Upper lobe of left lung (tissue), 6 donors: ENCODE measurements at places on chromosomes 7 and 10.

DNA sequence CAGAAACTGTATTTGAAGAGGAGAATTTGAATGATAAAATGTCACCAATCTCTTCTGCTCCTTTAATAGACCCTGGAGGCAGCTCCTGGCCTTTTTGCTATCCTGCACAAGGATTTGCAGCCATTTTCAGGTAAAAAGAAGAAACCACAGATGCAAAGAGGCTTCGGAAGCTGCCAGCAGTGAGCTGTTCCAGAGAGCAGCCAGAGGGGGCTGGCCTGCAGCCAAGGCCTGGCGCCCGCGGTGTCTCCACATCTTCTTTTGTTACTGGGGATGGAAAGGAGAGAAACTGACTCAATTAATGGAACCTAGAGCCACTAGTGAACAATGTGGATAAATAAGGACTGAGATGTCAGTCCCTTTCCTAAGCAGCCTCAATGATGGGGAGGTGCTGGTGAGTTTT lies 23.9 kb upstream of the GPR26 start:
- no peaks in the 10 kb centered on the region for H3K36me3 ChIP-seq
- no peaks in the 10 kb centered on the region for H3K4me1 ChIP-seq
- H3K27me3 ChIP-seq = no peaks in the 10 kb centered on the region

GRCh38 chr7:46943996-46944395 lies 637.9 kb downstream of the TNS3 start:
- no peak overlapping the region for H3K27ac ChIP-seq
- no peak for DNase-seq
- H3K27me3 ChIP-seq = no peaks in the 10 kb centered on the region
- H3K4me3 ChIP-seq = no peak overlapping the region
- no peaks in the 10 kb centered on the region for H3K36me3 ChIP-seq
- no peaks in the 10 kb centered on the region for H3K4me1 ChIP-seq

DNA sequence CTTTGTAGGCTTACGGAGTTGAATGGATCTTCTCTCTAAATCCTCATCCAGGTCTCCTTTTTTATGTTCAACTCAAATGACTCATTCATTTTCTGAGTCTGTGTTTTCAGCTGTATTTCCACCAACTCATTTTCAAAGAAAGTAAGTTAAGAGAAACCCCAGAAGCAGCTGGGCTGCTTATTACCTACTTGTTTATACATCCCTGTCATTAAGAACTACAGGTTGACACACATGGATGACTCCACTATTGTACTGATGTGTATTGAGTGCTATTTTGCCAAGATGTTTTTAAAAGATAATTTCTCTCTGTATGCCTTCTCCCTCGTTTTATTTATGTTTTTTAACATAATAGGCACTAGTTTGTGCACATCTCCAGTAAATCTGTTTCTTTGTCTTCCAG lies 41.9 kb downstream of the DGKI start:
- no peaks in the 10 kb centered on the region for H3K4me1 ChIP-seq
- no peaks in the 10 kb centered on the region for H3K27me3 ChIP-seq
- H3K36me3 ChIP-seq = no peaks in the 10 kb centered on the region
- H3K4me3 ChIP-seq = no peak overlapping the region
- DNase-seq = no peak
- no peak overlapping the region for H3K27ac ChIP-seq

GRCh38 chr7:30430276-30430675 lies 48.3 kb downstream of the NOD1 start:
- peak overlapping the region; percentile 75 for H3K27ac ChIP-seq
- peaks cover under 1% of the 10 kb centered on the region for H3K36me3 ChIP-seq
- DNase-seq = no peak
- H3K4me3 ChIP-seq = no peak overlapping the region

- no peak for DNase-seq
- H3K27me3 ChIP-seq = no peaks in the 10 kb centered on the region
- H3K4me1 ChIP-seq = no peaks in the 10 kb centered on the region
- no peak overlapping the region for H3K4me3 ChIP-seq
- no peak overlapping the region for H3K27ac ChIP-seq
Observed at GRCh38 chr10:67239864-67240497, 314.1 kb downstream of the LRRTM3 start.

- H3K4me3 ChIP-seq = no peak overlapping the region
- H3K27me3 ChIP-seq = no peaks in the 10 kb centered on the region
Observed at GRCh38 chr10:97647556-97647955, 7.1 kb downstream of the PI4K2A start.

DNA sequence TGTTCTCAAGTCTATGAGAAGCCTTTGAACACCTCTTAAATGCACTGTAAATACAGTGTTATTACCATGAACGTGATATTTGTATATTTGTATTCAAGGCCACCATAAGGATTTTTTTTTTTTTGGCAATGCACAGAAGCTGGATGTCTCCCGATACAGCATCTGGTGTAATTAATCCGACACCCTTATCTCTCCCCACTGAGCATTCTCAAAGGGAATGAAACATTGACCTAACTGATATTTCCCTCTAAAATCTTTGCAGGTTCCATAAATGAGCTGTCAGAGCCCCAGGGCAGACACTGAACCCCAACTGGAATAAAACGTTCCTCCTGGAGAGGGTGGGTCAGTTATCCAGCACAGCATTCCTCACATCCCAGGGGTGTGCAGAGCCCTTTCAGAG lies 316.6 kb downstream of the PAXIP1 start:
- H3K27ac ChIP-seq = no peak overlapping the region
- no peak for DNase-seq
- H3K27me3 ChIP-seq = no peaks in the 10 kb centered on the region
- H3K4me1 ChIP-seq = no peaks in the 10 kb centered on the region
- H3K4me3 ChIP-seq = no peak overlapping the region

GRCh38 chr7:108178398-108178797 lies 48.2 kb upstream of the LAMB4 start:
- no peak overlapping the region for H3K4me3 ChIP-seq
- H3K27ac ChIP-seq = no peak overlapping the region
- no peaks in the 10 kb centered on the region for H3K27me3 ChIP-seq
- H3K4me1 ChIP-seq = no peaks in the 10 kb centered on the region
- H3K36me3 ChIP-seq = no peaks in the 10 kb centered on the region

DNA sequence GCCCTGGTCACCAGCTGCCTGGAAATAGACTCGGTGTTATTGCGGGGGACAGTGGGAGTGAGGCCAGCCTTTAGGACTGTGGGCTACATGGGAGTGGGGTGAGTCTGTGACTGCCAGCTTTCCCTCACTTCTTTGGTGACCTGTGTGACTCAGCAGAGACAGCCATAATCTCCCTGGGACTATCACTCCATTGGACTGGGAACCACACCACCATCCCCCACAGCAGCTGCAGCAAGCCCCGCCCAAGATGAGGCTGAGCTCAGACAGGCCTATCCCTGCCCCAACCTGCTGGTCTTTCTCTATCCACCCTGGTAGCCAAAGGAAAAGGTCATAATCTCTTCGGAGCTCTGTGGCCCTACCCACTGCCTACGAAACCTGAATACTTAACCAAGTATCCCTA lies 263.2 kb downstream of the FZD1 start:
- no peaks in the 10 kb centered on the region for H3K36me3 ChIP-seq
- no peaks in the 10 kb centered on the region for H3K27me3 ChIP-seq
- no peak overlapping the region for H3K4me3 ChIP-seq
- no peaks in the 10 kb centered on the region for H3K4me1 ChIP-seq
- H3K27ac ChIP-seq = no peak overlapping the region

DNA sequence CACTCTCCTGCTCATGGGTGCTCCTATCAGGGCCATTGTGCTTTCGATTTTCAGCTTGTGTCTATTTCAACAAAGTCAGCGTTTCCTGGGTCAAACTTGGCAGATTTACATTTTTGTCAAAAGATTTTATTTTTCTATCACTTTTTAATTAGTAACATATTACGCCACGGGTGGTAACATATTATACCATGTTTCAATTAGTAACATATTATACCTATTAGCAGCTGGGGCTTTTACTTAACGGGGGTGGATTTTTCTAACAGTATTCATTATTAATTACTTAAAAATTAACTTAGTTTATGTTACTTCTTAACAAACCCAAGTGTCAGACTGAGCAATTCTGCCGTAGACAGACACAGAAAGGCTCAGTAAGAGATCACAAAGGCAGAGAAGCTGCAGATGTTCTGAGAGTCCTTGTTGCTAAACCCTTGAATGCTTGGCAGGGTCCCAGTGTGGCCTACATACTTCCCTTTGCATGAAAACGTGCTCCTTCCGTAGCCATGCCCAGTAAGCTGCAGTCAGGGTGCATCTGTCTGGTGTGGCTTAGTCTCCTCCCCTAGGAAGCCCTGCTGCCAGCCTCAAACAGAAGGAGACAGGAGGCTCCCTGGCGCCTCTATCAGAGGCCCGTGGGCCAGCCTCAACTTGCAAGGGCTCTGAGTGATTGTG lies 263.1 kb upstream of the CXCL12 start:
- no peak overlapping the region for H3K27ac ChIP-seq
- no peaks in the 10 kb centered on the region for H3K36me3 ChIP-seq
- no peaks in the 10 kb centered on the region for H3K27me3 ChIP-seq
- H3K4me3 ChIP-seq = no peak overlapping the region

- H3K4me3 ChIP-seq = no peak overlapping the region
- no peak overlapping the region for H3K27ac ChIP-seq
- H3K27me3 ChIP-seq = no peaks in the 10 kb centered on the region
- no peaks in the 10 kb centered on the region for H3K36me3 ChIP-seq
Observed at GRCh38 chr7:155884225-155885166, 72.2 kb upstream of the SHH start.

- H3K4me3 ChIP-seq = no peak overlapping the region
- H3K4me1 ChIP-seq = peaks cover 14% of the 10 kb centered on the region
- H3K27me3 ChIP-seq = no peaks in the 10 kb centered on the region
- no peak overlapping the region for H3K27ac ChIP-seq
- DNase-seq = no peak
- no peaks in the 10 kb centered on the region for H3K36me3 ChIP-seq
Observed at GRCh38 chr7:43117095-43117494, 4.6 kb downstream of the HECW1 start.

DNA sequence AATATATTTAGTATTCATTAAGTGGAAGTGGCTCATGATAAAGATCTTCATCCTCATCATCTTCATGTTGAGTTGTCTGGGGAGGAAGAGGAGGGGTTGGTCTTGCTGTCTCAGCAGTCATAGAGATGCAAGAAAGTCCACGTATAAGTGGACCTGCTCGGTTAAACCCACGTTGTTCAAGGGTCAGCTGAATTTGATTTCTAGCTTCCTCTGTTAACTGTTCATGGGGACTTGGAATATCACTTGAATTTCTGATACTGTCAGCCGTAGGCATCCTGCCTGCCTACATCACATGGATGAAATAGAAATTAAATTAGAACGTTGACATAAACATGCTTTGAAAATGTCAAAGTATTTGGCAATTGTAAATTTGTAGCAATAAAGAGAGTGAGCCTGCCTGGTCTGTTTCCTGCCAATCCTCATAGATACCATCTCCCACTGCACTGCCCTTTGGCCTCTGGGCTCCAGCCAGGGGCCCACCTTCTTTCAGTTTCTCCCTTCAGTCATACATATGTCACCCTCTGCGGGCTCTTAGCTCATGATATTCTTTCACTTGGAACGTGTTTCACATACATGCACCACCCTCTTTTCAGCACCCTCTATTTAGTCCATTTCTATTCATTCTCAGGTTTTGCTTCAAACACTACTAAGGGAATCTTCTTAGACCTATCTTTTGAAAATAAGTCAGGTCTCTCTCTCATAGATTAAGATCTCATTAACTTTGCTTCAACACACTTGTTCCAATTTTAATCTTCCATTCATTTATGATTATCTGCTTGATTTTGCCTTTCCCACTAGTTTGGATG lies 376.3 kb downstream of the IPMK start:
- H3K4me1 ChIP-seq = no peaks in the 10 kb centered on the region
- H3K36me3 ChIP-seq = no peaks in the 10 kb centered on the region
- no peak overlapping the region for H3K4me3 ChIP-seq
- no peak for DNase-seq
- H3K27me3 ChIP-seq = no peaks in the 10 kb centered on the region

DNA sequence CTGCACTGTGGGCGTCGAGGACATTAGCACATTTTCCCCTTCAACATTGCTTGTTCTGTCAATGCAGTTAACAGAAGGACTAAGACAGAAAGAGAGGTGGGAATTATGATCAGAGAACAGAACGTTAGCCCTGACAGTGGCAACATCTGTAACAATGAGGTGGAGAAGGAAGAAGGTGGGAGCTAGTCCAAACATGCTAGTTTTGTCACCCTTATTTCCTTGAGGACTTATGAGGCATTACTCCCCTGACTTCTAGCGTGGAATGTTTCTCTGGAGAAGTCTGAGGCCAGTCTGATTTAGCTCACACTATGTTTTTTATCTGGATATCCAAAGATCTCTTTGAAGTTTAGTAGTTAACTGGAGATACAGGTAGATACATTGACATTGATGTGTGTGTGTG lies 73.4 kb downstream of the ZMYND11 start:
- peaks cover 8% of the 10 kb centered on the region for H3K36me3 ChIP-seq
- H3K27me3 ChIP-seq = no peaks in the 10 kb centered on the region
- H3K4me3 ChIP-seq = no peak overlapping the region
- no peak for DNase-seq
- H3K27ac ChIP-seq = no peak overlapping the region

DNA sequence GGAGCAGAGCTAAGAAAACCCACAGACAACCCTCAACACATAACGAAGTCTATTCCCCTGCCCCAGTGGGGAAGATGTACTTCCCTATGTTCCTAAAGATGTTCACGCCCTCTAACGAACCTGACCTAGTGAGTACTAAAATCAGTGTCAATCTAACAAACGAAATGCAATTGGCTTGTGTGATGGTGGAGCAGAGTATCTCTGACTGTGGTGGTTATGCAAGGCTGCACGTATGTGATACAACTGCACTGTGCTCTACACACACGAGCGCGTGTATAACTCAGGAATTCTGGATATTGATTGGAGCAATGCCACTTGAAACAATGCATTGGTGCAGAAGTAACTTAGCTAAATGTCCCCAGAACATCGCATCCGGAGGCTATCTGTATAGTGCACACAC lies 1.3 kb downstream of the ANKRD16 start:
- no peak for DNase-seq
- H3K27me3 ChIP-seq = no peaks in the 10 kb centered on the region
- H3K4me3 ChIP-seq = peak overlapping the region; percentile 98
- H3K36me3 ChIP-seq = peaks cover 12% of the 10 kb centered on the region
- H3K4me1 ChIP-seq = peaks cover 34% of the 10 kb centered on the region
- peak overlapping the region; percentile 73 for H3K27ac ChIP-seq

DNA sequence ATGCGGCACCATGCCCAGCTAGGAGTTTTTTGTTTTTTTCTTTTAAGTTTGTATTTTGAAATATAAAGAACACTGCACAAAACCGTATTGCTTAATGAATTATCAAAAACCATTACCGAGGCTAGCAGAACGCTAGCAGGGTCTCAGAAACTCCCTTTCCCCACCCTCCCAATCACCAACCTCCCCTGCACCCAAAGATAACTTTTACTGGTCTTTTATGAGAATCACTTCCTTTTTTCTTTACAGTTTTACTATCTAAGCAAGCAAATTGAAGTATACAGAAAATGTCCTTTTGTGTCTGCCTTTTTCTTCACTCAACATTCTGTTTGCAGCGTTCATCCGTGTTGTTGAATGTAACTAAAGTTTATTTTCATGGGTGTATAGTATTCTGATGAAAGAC lies 13.4 kb downstream of the HIP1 start:
- H3K27ac ChIP-seq = no peak overlapping the region
- no peaks in the 10 kb centered on the region for H3K27me3 ChIP-seq
- DNase-seq = no peak
- no peaks in the 10 kb centered on the region for H3K36me3 ChIP-seq
- peaks cover 44% of the 10 kb centered on the region for H3K4me1 ChIP-seq
- no peak overlapping the region for H3K4me3 ChIP-seq

- H3K36me3 ChIP-seq = no peaks in the 10 kb centered on the region
- no peak for DNase-seq
- H3K4me1 ChIP-seq = peaks cover 30% of the 10 kb centered on the region
- no peak overlapping the region for H3K4me3 ChIP-seq
- H3K27ac ChIP-seq = peak overlapping the region; percentile 91
Observed at GRCh38 chr10:88881922-88882645, 2.0 kb downstream of the STAMBPL1 start.

- no peaks in the 10 kb centered on the region for H3K36me3 ChIP-seq
- H3K4me3 ChIP-seq = no peak overlapping the region
- H3K27ac ChIP-seq = peak overlapping the region; percentile 33
- peak; percentile 84 for DNase-seq
Observed at GRCh38 chr10:29839826-29840515, 205.2 kb upstream of the SVIL start.
